Stimulated activated CD4-positive, alpha-beta T cell treated with anti-CD3 and anti-CD28 coated beads, Interleukin-1b, Interleukin-23, amount 100 ng/mL, for 1 hour (primary cell): ENCODE measurements at places on chromosomes 1 and 21.

GRCh38 chr1:11229203-11229602, 33.1 kb downstream of the MTOR start:
- DNase-seq: no peak

DNA sequence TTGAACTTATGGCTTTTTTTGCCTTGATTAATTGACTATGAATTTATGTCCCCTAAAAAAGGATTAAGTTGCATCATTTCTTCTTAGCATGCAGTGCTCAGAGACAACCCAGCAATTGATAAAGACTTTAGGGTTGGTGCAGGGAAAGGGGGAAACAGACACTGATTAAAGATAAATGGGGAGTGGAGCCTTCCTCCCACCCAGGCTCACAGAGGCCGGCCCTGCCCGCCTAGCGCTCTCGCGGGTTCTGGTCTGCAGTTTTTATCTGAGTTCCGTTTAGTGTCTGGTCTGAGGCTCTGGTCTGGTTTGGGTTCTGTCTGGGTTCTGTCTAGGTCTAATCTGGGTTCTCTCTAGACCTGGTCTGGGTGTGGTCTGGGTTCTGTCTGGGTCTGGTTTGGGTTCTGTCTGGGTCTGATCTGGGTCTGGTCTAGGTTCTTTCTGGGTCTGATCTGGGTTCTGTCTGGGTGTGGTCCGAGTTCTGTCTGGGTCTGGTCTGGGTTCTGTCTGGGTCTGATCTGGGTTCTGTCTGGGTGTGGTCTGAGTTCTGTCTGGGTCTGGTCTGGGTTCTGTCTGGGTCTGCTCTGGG, 48.1 kb downstream of the ABCG1 start:
- no peak for DNase-seq

- DNase-seq: no peak
Observed at GRCh38 chr1:2861988-2862813, 60.7 kb upstream of the TTC34 start.

DNA sequence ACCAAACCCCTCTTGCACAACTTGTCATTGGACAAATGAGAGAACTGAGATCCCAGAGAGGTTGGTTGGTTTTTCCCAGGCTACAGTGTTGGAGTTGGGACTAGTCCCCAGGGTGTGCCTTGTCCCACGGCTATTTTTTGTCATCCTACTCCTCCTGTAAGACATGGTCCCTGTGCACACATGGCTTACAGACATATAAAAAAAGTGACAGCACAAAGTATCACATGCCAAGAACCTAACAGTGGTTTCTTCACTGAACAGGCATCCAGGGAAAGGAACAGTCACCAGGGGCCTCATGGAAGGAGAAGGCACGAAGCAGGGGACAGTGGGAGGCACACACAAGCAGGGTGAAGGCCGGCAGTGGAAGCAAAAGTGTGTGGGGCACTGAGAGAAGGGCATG, 36.5 kb downstream of the SERBP1 start:
- DNase-seq: no peak

DNA sequence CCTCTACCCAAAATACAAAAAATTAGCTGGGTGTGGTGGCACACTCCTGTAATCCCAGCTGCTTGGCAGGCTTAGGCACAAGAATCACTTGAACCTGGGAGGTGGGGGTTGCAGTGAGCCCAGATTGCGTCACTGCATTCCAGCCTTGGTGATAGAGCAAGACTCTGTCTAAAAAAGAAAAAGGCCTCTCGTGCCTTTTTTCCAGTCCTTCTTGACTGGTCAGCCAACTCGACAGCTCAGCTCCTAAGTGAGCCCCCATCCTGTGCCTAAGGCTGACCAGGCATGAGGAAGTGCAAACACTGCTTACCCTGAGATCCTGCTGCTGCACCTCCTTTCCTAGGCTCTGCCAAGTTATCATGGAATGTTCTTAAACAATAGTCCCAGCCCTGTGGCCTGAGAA, 10.1 kb upstream of the PROK1 start:
- DNase-seq: no peak

GRCh38 chr1:46942086-46942485, 810 bp upstream of the CYP4A11 start:
- DNase-seq: no peak

DNA sequence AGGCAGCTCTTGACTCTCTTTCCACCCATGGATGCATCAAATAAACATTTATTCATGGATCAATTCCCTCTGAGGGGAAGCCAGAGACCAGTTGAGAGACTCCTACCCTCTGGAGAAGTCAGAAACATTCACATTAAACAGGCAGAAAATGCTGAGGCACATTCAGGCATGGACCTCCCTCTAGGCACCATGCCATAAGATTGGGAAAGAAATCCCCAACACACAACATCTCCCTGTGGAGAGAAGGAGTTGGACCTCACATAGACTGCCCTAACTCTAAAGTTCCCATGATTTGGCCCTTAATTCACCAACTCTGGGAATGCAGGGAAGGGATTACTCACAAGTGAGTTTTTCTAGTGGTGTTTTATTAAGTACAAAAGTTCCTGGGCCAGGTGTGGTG, 415.3 kb upstream of the C1orf87 start:
- no peak for DNase-seq

GRCh38 chr1:147591261-147591891, 50.1 kb downstream of the BCL9 start:
- DNase-seq: no peak

DNA sequence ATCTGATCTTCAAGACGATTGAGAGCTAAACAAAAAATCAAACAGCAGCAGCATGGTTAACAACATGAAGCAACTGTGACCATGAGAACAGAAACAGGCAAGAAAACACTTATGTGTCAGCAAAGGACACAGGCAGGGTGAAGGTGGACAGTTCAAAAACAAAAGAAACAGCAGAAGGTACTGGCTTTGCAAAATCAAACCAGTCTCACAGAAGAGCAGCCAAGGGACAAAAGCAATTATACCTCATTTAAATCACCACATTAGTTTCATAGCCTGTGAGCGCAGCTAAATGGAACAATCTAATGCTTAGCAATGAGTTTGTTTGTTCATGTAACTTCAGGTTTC, 59.1 kb downstream of the CAPN2 start:
- DNase-seq: no peak

DNA sequence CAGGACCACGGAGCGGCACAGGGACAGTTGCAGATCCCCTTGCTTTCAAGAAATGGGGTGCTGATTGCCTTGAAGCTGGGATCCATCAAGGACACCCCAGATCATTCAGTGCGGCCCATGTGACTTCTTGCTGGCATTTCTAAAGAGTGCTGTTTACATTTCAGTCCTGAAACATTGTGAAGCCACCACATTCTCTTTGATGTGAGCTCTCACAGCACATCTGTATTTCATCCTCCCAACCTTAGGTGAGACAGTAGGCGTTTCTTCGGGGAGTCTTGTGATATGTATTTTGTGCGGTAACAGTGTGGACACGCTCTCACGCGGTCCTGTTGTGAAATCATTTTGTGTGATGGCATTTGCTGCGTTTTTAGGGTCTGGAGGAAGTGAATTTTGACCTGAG, 57.2 kb downstream of the CACHD1 start:
- DNase-seq: no peak

DNA sequence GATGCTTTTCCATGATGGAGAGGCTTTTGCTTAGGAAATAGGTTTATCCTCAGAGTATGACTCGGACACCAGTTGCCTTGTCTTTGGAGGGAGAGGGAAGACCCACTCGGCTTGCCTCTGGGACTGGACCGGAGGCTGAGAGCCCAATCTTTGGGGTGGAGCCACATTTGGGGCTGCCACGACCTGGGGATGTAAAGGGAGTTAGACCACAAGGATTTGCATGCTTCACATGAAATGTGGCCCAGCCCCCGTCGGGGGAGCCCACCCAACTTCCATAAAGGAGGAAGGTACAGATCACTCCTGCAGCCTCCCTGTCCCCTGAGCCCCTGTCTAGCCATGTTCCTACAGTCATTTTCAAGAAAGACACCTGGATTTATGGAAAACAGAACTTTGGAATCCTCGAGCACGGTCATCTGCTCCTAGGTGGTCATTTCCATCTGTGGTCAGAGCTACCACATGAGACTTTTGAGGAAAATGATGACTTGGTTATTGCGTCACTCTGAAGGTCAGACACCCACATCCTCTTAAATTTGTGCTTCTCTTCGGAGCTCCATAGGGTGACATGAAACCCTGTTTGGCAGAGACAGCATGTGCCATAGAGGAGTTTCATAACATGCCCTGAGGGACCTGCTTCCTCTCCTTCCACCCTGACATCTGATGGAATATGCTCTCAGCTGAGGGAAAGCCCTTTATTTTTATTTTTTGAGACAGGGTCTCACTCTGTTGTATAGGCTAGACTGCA, 99.4 kb upstream of the SLC45A1 start:
- no peak for DNase-seq

DNA sequence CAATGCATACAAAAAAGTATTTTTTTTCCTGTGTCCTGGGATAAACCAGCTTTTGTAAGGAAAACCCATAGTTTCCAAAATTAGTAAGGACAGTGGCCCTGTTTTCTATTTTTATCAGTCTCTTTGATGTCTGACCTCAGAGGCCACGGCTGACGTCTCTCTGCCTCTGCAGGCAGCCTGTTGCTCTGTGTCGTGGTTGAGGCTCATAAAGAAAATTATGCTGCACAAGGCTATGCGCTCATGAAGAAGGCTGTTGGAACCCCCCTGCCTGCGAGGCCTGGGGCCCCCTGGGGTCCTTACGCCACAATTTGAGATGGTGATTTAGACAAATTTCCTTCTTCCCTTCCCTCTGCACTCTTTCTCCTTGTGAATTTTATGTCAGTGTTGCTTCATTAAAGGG, 48.9 kb downstream of the AGPAT3 start:
- DNase-seq: no peak

DNA sequence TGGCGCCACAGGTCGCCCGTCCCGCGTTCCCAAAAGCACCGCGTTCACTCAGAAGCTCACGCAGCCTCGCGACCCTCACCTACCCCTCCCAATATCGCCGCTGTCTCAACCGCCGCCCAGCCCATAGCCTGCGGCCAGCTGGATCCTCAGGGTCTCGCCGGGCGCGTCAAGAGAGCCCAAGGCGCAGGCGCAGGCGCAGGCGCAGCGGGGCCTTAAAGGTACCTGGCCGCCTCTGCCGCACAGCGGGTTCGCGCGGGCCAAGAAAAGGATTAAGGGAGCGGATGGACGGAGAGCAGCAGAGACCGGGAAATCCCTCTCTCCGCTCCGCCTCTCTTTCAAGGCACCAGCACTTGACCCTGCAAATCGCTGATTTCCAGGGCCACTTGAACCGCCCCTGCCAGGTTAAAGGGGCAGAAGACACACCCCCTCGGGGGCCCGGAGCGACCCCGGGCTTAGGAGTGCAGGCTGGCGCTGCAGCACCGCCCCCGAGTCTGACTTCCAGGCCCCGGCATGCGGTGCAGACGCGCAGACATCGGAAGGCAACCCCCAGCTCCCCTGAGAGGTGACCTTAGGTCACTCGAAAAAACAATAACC, at the start of gene NBPF20:
TSS of gene NBPF20 (minus strand) at position 168 of the 594 bp plus-strand sequence. CDS start 20,331 bp downstream, outside the sequence.
- peak; percentile 65 for DNase-seq

DNA sequence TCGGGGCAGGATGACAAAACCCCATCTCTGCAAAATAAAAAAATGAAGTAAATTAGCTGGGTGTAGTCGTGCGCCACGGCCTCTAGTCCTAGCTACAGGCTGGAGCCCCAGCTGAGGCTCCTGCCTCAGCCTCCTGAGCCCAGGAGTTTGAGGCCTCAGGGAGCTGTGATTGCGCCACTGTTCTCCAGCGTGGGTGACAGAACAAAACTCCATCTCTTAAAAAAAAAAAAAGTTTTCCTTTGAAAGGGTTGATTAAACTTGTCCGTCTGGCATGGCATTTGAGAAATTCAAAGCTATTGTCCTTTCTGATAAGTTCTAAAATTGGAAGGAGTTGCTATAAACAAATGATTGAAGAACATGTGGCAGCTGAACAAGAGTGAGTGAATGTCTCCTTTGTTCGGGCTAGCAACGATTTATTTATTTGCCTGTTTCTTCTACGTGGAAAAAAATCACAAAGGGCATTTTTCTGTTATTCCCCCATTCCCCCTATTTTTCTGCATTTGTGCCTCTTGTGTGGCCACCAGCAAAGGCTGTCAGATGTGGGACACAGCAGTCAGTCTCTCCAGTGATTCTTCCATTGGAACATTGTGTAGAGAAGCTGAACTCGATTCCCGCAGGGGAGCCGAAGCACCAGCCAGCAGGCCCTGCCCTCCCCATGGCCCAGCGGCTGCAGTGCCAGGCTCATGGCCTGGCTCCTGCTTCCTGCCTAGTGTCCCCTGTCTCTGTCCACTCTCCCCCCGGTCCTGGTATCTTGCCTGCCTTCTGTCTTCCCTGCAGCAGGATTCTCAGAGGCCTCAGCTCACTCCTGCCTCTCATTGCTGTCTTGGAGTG, 21.5 kb upstream of the PWP2 start:
- DNase-seq: no peak

DNA sequence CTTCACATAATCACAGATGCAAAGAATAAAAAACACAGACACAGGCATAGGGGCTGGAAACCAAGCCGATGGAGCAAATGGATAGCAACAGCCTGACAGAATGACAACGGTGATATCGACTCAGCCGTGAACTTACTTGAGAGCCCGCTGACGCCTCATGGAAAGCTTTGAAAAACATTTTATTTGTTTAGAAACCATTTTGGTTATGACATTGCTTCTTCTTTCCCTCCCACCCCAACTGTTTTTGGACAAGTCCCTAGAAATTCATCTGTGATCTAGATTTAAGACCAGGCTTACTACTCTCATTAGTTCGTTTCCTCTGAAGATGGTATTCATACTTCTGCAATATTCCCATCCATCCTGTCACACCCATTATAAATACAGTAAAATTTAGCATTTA, 44.9 kb downstream of the PCSK9 start:
- no peak for DNase-seq

GRCh38 chr1:117534995-117535467, 70.8 kb upstream of the TENT5C start:
- DNase-seq: no peak

DNA sequence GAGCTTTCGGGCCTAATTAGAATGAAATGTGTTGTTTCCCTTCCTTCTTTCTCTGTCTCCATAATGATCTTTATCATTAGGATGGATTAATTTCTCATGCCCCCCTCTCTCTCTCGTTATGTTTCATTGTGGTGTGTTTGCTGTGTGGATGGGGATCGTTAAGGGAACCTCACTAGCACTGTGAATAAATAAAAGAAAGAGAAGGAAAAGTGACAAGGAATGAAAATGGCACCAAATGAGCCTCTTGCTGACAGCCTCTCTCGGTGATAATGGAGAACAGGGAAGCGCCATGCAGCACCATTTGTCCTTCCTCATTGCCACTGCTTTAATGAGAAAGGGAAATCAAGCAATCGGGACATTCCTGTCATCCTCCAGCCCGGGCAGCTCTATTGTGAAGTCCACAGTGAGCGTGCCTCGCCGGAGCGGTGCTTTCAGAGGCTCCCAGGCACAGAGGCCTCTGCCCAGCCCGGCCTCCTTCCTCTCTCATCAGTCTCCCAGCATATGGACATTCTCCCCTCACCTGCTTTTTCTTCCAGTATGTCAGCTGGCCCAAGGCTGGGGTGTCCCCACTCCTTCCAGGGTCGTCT, 265.7 kb upstream of the TMEM51 start:
- no peak for DNase-seq

GRCh38 chr1:240295811-240296210, 204.1 kb downstream of the FMN2 start:
- no peak for DNase-seq

- DNase-seq: no peak
Observed at GRCh38 chr1:24149866-24150233, 6.9 kb upstream of the IL22RA1 start.

- no peak for DNase-seq
Observed at GRCh38 chr1:12113433-12114339, 50.6 kb downstream of the TNFRSF8 start.
